Spleen (tissue), 13 donors: ENCODE measurements at places on chromosomes 3 and 15. TPM values are rescaled to one million over a fixed set of nuclear protein-coding genes. Genes with fewer than 3 reads are reported as not detected.

- no peak for DNase-seq
These were observed 10.8 kb downstream of the ITGA11 start for GRCh38 chr15:68421115-68421551.

GRCh38 chr3:122921791-122922651, 105.5 kb downstream of the SEMA5B start:
- peak; percentile 79 for DNase-seq

DNA sequence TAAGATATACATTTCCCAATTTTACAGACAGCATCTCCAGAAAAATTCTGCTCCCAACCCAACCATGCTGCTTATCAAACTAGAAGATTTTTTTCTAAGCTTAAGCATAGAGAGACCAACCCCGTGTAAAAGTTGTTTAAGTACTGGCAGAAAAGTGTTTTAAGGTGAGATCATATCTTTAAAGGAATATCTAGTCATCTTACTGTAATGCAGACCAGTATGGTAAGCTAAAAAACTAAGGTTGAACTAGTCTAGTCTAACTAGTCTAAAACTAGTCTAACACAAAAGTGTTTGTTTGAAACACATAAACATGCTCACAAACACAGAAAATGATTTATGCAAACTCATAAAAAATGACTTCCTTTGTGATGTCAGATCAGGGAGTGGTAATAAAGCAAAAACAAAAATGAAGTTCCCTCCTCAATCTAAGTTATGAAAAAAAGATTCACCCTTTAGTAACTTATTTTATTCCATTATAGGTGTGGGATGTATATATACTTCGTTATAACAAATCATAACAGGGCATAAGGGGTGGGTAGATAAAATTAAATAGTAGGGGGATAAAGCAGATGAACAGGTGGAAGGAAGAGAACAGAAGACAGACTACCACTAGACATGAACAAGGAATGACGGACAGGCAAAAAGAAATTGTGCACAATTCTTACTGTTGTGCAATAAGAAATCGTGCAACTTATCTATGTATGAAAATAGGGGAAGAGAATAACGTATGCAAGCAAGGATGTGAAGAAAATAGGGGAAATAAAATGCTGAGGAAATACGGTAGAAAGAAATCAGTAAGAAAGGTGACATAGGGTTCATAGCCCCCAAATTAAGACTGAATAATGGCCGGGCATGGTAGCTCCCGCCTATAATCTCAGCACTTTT, 10.0 kb downstream of the MYO5A start:
- no peak for DNase-seq

GRCh38 chr3:24272875-24273274, 221.8 kb downstream of the THRB start:
- DNase-seq: no peak

DNA sequence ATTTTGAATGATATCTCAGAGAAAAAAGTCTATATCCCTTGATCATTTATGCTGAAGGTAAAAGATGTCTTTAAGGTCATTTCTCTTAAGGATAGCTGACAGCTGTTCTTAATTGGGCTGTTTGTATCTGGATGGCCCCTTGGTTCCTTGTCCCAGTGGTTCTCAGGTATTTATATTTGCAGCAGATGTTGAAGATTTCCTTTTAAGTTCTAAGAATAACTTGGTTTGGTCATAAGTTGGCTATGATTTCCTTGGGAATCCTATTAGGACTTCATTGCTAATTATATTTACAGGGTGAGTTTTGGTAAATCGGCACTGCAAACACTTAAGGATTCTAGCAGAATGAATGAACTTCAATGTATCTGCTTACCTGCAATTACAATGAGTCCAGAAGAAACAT, 460.4 kb upstream of the SGO1 start:
- DNase-seq: no peak

- DNase-seq: no peak
These were observed 145.6 kb upstream of the THBS1 start for GRCh38 chr15:39435244-39435643.

DNA sequence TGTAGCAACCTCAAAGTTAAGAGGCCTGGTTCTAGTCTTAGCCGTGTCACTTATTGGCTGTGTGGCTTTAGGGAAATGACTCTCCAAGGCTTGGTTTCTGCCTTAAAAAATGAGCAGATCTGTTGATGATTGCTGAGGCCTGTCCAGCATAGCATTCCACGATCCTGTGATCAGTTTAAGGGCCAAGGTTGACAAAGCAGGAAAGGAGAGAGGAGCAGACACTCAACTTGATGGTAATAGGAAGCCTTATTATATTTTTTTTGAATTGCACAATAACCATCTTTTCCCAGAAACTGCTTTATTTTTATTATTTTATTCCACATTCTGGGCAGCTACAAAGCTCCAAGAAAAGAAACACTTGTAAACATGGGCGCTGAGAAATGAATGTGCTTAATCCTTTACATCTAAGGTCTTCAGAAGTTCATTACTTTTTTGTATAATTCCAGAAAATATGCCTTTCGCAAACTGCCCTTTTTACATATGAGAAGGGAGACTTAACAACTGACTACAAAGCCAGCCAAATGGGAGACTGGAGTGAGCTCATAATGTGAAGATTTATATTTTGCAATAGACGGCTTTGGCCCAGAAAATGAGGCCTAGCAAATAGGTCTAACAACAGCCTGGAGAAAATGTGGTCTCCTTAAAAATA, 241.0 kb downstream of the ATP8B4 start:
- DNase-seq: no peak

GRCh38 chr3:128486681-128487537, 6.1 kb downstream of the GATA2 start:
- peak; percentile 75 for DNase-seq

CHRNB4 gene
- 0.22 TPM for polyA plus RNA-seq
